Kidney epithelial cell (primary cell): ENCODE measurements at places on chromosomes 4 and X. TPM values are rescaled to one million over a fixed set of nuclear protein-coding genes. Genes with fewer than 3 reads are reported as not detected.

The MAGEC1 gene
- total RNA-seq = not detected in 2 replicates

DNA sequence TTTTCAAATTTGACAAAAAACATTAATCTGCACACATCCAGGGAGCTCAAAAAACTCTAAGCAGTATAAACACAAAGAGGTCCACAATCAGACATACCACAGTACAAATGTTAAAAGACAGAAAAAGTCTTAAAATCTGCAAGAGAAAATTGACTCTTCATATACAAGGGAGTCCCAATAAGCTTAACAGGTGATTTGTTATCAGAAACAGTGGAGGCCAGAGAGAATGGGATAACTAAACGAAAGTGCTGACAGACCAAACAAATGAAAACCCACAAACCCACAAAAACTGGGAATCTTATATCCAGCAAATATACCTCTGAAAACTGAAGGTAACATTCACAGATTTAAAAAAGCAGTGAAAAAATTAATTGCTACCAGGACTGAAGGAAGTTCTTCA is 182.0 kb upstream of the PAQR3 start:
- DNase-seq = no peak

DNA sequence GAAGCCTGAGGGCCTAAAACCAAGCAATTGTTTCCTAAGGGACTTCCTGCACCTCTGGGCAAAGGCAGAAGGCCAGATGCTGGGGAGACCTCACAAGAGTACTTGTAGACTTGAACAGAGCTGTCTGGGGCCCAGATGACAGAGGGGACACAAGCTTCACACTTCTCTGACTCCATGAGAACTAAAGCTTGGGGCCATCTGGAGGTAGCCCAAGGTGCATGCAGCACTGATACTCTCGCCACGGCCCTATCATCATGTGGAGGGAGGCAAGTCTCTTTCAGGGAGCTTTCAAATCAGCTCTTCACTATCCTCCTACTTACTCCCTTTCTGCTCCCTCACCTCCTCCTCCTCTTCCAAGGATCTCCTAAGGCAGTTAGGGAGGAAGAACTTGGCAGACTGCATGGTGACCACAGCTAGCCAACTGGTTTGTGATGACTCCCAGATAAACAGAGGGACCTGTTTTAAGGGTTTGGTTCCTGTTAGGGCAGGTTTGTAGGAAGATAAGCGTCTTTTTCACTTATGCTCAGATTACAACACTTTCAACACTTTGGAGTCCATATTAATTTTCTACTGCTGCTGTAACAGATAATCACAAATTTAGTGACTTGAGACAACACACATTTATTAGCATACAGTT is 23.8 kb downstream of the MSL3 start:
- DNase-seq = no peak

DNA sequence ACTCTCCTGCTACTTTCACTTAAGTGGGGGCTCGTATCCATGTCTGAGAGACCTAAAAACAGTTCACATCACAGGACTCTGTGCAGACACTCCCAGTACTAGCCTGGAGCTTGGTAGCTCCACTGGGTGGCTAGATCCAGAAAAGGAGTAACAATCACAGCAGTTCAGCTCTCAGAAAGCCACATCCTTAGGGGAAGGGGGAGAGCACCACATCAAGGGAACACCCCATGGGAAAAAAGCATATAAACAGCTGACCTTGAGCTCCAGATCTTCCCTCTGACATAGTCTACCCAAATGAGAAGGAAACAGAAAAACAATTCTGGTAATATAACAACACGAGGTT is 175.8 kb downstream of the FAM13A start:
- DNase-seq = no peak

DNA sequence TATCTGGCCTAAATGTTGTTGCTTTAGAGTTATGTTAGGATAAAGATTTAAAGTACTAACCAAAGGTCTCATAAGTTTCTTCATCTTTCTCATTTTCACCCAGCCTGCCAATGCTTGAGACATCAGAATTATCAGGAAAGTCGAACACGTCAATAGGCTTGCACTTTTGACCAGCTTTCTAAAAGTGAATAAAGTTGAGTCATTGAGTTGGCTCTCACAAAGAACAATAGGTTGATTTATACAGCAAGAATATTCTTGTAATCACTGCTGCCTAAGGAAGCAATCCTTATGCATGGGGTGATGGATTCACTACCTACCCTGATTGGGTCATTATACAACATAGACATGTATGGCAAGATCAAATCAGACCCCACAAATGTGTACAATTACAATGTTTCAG is 5.0 kb downstream of the CENPU start:
- no peak for DNase-seq
